Cerebellar nuclear complex (tissue), 1 donor: ENCODE measurements at places on chromosomes 3 and 15.

DNA sequence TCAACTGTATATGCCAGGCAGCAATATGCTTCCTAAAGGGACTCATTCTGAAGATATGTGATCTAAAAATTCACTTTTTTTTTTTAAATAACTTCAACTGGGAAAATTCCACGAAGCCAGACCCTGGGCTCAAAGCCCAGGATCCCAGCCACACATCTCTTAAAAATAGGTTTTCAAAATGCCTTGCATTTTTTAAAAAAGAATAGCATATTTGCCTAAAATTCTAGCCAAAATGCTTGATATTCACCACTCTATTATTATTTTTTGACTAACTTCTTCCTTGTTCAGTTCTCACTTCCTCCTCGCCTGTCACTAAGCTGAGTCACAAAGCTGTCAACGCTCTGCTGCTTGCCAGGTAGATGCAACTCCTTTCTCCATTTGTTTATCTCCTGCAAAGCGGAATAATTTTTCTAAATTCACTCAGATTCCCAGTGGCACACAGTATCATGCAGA is 28.0 kb upstream of the VGLL4 start:
- no peak for DNase-seq

GRCh38 chr3:99923873-99924272 is 106.2 kb downstream of the CMSS1 start:
- no peak for DNase-seq

GRCh38 chr15:90681056-90681455 is 36.1 kb upstream of the BLM start:
- DNase-seq: no peak

DNA sequence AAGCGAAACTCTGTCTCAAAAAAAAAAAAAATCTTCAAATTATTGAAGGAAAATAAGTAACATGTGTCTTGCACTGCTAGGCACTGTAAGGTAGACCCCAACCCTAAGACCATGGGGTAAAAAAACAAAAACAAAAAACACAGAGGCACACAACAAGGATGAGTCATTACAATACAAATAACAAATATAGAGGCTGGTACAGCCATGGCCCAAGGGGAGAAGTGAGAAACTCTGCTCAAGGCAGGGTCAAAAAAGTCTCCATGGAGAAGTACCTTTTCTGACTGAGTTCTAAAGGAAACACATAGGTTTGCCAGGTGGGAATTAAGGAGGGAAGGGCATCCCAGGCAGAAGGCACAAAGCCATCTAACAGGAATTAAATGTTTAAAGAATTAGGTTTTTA is 54.5 kb downstream of the TOP2B start:
- DNase-seq: no peak
